ENCODE measurements at places on chromosomes 2 and 18. TPM values are rescaled to one million over a fixed set of nuclear protein-coding genes. Genes with fewer than 3 reads are reported as not detected.

GRCh38 chr18:74930616-74931015 is 278.3 kb downstream of the PTGR3 start:
- no peaks in the 10 kb centered on the region for H3K36me3 ChIP-seq
- H3K4me3 ChIP-seq: no peak overlapping the region
- H3K27me3 ChIP-seq: no peaks in the 10 kb centered on the region
- H3K4me1 ChIP-seq: no peaks in the 10 kb centered on the region
- no peak overlapping the region for H3K27ac ChIP-seq

Gene ERMN
- total RNA-seq: not detected

- DNase-seq: no peak
- H3K27me3 ChIP-seq: no peaks in the 10 kb centered on the region
- no peak overlapping the region for H3K27ac ChIP-seq
- no peak overlapping the region for H3K4me3 ChIP-seq
- no peaks in the 10 kb centered on the region for H3K36me3 ChIP-seq
Observed at GRCh38 chr2:194332799-194333490, 1324.1 kb upstream of the SLC39A10 start.

DNA sequence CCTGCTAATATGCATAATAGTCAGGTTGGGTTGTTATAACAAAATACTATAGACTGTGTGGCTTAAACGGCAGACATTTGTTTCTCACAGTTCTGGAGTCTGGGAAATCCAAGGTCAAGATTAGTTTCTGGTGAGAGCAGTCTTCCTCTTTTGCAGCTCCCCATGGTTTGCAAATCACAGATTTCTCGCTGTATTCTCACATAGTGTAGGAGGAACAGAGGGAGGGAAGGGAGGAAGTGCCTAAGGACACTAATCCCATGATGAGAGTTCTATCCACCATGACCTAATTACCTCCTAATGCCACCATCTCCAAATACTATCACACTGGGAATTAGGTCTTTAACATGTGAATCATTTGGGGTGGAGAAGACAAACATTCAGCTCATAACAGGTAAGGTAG is 20.1 kb upstream of the PTH2R start:
- no peak for DNase-seq
- H3K4me3 ChIP-seq: no peak overlapping the region
- H3K27me3 ChIP-seq: no peaks in the 10 kb centered on the region
- H3K4me1 ChIP-seq: no peaks in the 10 kb centered on the region
- no peaks in the 10 kb centered on the region for H3K36me3 ChIP-seq
- no peak overlapping the region for H3K27ac ChIP-seq

- no peaks in the 10 kb centered on the region for H3K27me3 ChIP-seq
- no peak overlapping the region for H3K27ac ChIP-seq
- DNase-seq: no peak
- no peak overlapping the region for H3K4me3 ChIP-seq
- H3K4me1 ChIP-seq: no peaks in the 10 kb centered on the region
Observed at GRCh38 chr18:37529863-37530262, 35.7 kb downstream of the CELF4 start.

Gene KYNU
- total RNA-seq: 0.37 TPM

DNA sequence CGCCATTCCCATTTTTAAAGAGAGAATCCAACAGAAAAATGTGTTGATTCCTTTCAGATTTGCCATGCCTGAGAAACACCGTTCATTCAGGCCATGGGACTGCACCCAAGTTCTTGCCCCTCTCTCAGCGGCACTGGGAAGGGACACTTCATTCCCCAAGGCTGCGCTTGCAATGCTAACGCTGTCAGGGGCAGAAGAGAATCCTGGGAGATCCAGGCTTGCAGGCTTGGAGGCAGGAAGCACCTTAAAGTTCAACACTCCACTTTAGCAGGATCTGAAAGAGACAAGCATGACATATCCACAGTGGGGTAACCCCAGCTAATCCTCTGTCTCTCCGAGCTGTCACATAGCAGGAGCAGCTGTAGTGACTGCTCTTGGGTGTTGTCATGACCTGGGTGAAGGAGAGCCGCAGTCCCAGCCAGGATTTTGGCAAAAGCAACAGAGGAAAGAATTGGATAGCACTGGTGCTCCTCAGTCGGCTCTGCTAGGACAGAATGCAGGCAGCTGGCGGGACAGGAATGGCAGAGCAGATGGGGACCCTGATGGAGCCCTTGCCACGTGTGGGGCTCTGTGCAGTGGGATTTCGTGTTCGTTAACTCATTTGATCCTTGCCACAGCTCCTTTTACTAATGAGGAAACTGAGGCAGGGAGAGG is 22.0 kb upstream of the ODC1 start:
- H3K27ac ChIP-seq: no peak overlapping the region
- no peaks in the 10 kb centered on the region for H3K4me1 ChIP-seq
- no peaks in the 10 kb centered on the region for H3K27me3 ChIP-seq
- no peak overlapping the region for H3K4me3 ChIP-seq
- DNase-seq: no peak

GRCh38 chr2:191917967-191918651 is 71.2 kb upstream of the CAVIN2 start:
- H3K27ac ChIP-seq: no peak overlapping the region
- no peaks in the 10 kb centered on the region for H3K4me1 ChIP-seq
- no peak for DNase-seq
- H3K27me3 ChIP-seq: no peaks in the 10 kb centered on the region

GRCh38 chr2:150873396-150873772 is 385.9 kb upstream of the RND3 start:
- H3K4me1 ChIP-seq: no peaks in the 10 kb centered on the region
- H3K27ac ChIP-seq: no peak overlapping the region
- no peak overlapping the region for H3K4me3 ChIP-seq
- DNase-seq: no peak

GRCh38 chr2:54464341-54464740 is 8.2 kb downstream of the SPTBN1 start:
- H3K27me3 ChIP-seq: no peaks in the 10 kb centered on the region
- no peak overlapping the region for H3K27ac ChIP-seq
- no peak overlapping the region for H3K4me3 ChIP-seq
- DNase-seq: no peak
- H3K36me3 ChIP-seq: no peaks in the 10 kb centered on the region

DNA sequence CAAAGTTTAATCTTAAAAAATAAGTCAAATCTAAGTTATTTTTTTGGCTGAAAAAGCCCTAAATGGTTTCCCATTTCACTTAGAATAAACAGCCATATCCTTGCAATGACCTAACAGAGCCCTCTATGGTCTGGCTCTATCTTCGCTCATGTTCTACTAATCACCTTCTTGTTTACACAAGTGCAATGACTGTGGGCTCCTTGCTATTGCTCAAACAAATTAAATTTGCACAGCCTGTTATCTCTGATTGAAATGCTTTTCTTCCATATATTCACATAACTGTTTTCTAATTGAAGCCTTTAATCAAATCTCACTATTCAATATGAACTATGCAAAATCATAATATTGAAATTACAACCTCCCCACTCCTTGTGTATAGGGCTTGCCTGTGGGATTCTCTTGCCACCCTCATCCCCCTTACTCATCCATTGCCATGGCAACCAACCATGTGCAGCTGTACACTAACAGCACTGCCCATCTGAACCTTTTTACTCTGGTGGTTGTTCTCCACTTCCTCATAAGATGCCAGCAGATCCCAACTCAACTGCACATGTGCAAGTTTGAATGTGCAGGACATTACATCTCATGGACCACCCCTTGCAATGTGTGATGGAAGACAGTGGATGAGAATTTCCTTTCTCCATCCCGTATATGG is 1083.2 kb downstream of the SOCS6 start:
- H3K27ac ChIP-seq: no peak overlapping the region
- no peaks in the 10 kb centered on the region for H3K4me1 ChIP-seq
- no peak for DNase-seq
- no peaks in the 10 kb centered on the region for H3K27me3 ChIP-seq

DNA sequence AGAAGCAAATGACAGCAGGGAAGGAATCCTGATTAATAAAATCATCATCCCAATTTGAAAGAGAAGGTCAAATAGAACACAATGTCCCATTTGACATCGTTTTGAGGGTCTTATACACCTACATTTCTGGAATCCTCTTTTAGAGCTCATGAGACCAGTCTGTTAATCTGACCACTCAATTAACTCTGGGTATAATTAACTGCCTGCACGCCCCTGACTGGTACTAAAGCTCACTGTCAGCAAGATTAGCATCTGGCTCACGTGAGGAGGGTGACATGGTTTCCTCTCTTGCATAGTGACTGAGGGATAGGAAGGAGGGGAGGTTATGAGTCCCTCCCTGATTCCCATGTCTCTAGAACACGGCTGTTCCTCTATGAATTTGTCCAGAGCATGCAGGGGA is 124.3 kb downstream of the ICOS start:
- H3K36me3 ChIP-seq: no peaks in the 10 kb centered on the region
- no peaks in the 10 kb centered on the region for H3K27me3 ChIP-seq
- no peak overlapping the region for H3K27ac ChIP-seq
- no peak for DNase-seq

Gene DUSP28
- total RNA-seq: 2.8 TPM

Gene LAMA3
- 2.5 TPM for total RNA-seq

DNA sequence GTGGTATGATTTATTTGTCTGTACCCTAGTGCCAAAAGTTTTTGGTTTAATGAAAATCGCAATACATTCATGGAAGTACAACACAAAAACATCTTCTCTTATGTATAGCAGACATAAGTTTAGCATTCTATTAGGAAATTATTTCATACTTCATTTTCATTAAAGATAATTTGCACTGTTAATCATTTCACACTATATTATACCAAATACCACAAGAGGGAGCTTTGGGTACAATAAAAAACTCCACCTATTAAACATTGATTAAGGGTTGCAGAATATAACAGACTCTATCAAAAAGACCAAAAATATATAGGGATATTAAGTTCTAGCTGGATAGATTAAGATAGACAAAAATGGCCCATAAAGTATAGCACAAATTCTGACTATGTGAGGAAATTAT is 79.0 kb downstream of the SLC66A3 start:
- no peak overlapping the region for H3K27ac ChIP-seq
- no peak for DNase-seq
- no peaks in the 10 kb centered on the region for H3K4me1 ChIP-seq
- no peak overlapping the region for H3K4me3 ChIP-seq
- no peaks in the 10 kb centered on the region for H3K36me3 ChIP-seq
- H3K27me3 ChIP-seq: no peaks in the 10 kb centered on the region

- H3K36me3 ChIP-seq: no peaks in the 10 kb centered on the region
- peak; percentile 78 for DNase-seq
- H3K4me3 ChIP-seq: peak overlapping the region; percentile 63
- H3K4me1 ChIP-seq: peaks cover 23% of the 10 kb centered on the region
- peak overlapping the region; percentile 30 for H3K27ac ChIP-seq
Observed at GRCh38 chr2:143936848-143937722, 582.8 kb downstream of the ZEB2 start.

DNA sequence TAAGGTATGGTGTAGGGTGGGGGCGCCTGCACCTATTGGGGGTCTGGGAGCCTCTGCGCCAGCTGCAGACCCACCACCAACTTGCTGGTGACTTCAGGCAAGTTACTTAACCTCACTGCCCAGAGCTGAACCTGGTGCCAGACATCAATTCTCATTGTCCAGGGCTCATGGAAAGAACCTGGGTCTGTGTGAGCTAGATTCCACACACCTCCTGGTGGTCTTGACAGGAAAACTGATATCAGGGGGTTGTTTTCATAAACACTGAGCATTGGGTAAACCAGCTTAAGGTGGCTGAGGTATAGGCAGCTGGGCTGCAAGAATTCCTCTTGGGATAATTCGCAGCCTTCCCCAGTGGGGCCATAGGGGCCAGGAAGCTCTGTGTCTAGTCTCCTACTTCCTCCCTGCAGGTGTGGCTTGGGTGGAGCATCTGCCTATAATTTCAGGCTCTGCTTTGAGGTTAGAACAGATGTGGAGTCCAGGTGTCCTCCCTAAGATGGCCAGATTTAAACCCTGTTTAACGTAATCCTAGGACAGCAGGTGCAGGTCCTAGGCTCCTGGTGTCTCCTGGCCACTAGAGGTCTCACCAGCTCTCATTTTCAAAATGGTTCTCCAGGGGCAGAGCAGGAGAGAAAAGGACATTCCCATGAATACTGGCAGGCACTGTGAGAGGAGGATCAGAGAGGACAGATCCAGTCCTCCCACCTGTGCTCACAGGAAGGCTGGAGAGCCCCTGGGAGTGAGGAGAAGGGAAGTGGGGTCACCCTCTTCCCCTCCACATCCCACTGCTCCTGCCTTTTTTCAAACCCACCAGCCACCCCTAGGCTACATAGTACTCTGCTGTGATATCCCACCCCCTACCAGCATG is 100.4 kb upstream of the SMAD2 start:
- H3K36me3 ChIP-seq: no peaks in the 10 kb centered on the region
- no peak for DNase-seq
- no peak overlapping the region for H3K27ac ChIP-seq
- H3K4me1 ChIP-seq: no peaks in the 10 kb centered on the region

- H3K4me3 ChIP-seq: no peak overlapping the region
- H3K27me3 ChIP-seq: no peaks in the 10 kb centered on the region
- H3K36me3 ChIP-seq: no peaks in the 10 kb centered on the region
- H3K4me1 ChIP-seq: no peaks in the 10 kb centered on the region
- DNase-seq: no peak
Observed at GRCh38 chr18:69854455-69854854, 93.2 kb downstream of the CD226 start.

DNA sequence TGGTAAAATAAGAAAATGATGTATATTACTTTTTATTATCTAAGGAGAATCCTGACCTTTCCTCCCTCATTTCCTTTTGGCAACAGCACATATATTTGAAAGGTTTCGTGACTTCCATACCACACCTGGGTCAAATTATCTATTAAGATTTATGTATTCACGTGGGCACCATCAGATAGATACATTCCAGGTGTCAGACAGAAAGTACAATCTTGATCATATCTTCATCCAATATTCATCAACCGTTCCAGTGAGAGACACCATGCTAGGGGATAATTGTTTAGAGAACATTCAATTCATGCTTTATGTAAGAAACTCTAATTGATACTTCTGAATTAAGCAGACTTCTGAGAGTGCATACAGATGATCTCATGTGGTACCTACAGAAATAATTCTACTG is 73.7 kb downstream of the SCN9A start:
- no peaks in the 10 kb centered on the region for H3K27me3 ChIP-seq
- H3K36me3 ChIP-seq: no peaks in the 10 kb centered on the region
- H3K4me3 ChIP-seq: no peak overlapping the region
- no peaks in the 10 kb centered on the region for H3K4me1 ChIP-seq
- no peak overlapping the region for H3K27ac ChIP-seq
- DNase-seq: no peak

DNA sequence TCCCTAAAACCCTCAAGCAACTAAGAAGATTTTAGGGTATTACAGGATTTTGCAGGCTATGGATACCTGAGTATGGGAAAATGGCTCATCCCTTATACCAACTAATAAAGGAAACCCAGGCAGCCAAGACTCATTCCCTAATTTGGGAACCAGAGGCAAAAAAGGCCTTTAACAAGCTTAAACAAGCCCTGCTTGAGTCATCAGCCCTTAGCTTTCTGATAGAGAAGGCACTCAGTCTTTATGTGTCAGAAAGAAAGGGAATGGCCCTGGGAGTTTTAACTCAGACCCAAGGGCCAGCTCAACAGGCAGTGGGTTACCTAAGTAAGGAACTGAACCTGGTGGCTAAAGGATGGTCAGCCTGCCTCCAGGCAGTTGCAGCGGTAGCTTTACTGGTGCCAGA is 96.9 kb upstream of the RMP24 start:
- no peak for DNase-seq
- H3K4me1 ChIP-seq: no peaks in the 10 kb centered on the region
- no peak overlapping the region for H3K4me3 ChIP-seq
- H3K27ac ChIP-seq: no peak overlapping the region
- H3K27me3 ChIP-seq: no peaks in the 10 kb centered on the region

- H3K4me1 ChIP-seq: no peaks in the 10 kb centered on the region
- DNase-seq: no peak
- H3K4me3 ChIP-seq: no peak overlapping the region
- H3K27ac ChIP-seq: no peak overlapping the region
Observed at GRCh38 chr18:63407734-63408133, 14.5 kb downstream of the VPS4B start.
